ENCODE measurements at places on chromosomes 5 and 9.

GRCh38 chr9:98686961-98687855, 21.5 kb downstream of the GABBR2 start:
- DNase-seq: no peak

- DNase-seq: no peak
Measured at GRCh38 chr5:135821802-135822201, 12.7 kb upstream of the SLC25A48 start.

DNA sequence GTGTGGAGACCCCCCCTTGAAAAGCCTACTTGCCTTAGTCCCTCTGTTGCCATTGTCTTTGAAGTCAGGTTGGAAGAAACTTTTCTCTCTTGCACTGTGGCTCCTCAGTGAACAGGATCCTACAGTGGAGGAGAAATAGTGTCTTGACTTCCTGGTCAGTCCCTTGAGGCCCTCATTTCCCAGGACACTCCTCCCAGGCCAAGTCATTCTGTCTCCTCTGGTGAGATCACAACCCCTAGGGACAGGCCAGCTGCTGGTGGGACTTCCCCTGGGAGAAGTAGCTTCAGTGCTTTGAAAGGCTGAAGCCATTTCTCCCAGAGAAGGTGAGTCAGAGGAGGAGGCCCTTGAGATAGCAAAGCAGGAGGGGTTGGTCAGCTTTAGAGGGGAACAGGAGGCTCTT, 10.1 kb upstream of the GRIA1 start:
- no peak for DNase-seq

DNA sequence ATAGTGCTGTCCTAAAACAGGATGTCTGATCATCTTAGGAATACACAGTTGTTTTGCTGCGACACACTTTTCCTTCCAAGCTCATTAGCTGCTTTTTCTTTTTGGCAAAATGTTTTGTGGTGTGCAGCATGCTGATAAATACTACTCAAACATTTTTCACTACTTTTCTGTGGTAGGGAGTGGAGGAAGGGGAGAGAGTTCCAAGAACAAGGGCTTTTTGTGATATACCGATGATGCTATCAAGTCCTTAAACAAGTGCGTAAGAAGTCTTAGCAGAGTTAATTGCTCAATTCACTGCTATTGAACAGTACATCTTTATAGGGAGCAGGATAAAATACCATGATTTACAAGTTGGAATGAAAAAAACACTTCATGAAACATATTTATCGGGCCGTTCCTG, 23.6 kb upstream of the TEK start:
- no peak for DNase-seq

GRCh38 chr5:176542135-176542595, 5.0 kb upstream of the RNF44 start:
- DNase-seq: no peak

DNA sequence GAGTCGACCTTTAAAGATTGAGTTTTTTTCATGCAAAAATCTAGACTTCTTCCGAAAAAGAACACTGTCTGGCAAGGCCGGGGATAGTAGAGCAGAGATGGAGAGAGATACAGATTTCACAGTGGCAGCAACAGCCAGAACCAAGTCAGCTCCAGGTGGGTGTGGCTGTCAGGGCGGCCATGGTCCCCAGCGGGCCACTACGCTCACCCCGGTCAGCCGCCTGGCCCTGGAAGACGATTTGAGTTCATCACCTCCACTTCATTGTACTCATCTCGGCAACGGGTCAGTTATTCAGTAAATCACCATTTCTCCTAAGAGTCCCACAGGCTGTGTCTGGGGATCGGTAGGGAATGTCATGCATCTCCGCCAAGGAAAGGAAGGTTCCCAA, 53.0 kb downstream of the ZNF354C start:
- no peak for DNase-seq

DNA sequence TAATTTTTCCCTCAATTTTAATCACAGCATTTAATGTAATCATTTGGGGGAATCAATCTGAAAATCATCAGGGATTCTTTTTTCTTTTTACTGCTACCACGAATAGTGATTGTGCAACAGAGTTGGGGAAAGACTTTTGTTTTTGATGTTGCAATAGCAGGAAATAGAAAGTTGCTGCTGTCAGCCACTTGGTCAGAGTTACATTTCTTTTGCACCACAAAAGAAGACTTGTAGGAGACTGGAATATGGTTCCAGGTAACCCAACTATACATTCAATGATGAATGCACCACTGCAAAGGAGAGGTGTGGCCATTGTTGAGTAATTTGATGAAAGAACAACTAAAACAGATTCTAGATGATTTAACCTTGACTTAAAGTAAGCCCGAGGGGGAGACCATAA, 46.3 kb upstream of the PALM2AKAP2 start:
- DNase-seq: no peak

GRCh38 chr5:137055271-137055872, 443.8 kb downstream of the SPOCK1 start:
- DNase-seq: no peak

DNA sequence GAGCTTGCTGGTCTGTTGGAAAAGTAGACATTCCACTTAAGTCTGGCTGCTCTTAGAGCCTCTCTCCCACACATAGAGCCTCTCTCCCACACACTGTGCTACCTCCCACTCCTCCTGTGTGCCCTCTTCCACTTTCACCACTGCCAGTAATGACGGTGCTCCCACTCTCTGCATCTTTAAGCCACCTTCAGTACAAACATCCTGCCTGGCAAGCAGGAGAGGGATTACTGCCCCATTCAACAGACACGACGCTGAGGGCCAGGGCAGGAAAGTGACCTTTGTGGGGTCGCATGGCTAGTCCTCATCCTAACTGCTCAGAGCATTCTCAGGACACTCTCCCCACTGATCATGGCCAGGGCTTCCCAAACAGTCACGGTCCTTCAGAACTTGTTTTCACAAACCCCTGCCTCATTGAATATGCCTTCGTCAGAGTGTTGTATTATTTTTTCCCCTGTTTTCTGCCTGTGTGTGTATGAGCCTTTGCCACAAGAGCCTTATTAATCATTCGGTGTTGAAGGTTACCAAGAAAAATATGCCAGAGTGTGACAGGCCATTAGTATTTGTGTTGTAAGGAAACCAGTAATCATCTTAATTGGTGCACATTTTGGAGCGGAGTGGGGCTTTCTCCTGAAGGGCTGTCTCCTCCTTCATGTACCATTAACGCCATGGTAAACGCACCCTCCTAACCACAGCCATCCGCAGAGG, 87.1 kb upstream of the SAP30L start:
- DNase-seq: no peak
